NCI-H1417 (cell line): ENCODE measurements at places on chromosomes 5 and 9.

DNA sequence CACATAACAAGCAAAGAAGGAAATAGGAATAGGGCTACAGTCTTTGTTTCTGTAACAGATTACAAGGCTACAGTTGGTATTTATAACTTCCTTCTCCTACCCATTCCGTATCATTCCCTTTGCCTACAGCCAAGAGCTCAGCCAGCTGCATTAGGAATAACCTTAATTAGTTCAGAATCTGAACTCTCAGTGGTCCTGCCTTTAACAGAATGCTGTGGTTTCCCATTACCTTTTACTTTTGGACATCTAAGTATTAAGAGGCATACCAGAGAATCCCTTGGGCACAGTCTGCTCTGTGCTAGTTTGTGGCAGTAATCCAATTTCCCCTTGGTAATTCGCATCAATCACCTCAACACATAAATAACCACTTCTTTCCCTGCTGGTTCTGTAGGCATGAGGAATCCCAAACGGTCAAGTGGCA, 44.2 kb downstream of the PKD2L2 start:
- DNase-seq: no peak

DNA sequence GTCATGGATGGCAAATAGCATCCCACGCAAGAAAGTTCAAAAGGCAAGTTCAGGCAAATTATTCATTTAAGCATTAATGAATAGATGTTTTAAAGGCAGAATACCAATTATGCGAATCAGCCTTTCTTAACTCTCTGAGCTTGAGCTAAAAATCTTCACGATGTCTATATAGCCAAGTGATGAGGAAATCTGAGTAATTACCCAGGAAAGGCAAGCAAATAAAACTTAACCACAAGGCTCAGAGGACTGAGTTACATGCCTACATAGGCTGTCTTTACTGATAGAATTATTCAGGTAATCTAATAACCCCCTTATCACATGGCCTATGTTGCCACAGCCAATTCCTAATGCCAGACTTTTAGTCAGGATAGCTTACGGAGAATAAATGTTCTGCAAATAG, 120.8 kb upstream of the MTAP start:
- DNase-seq: no peak

DNA sequence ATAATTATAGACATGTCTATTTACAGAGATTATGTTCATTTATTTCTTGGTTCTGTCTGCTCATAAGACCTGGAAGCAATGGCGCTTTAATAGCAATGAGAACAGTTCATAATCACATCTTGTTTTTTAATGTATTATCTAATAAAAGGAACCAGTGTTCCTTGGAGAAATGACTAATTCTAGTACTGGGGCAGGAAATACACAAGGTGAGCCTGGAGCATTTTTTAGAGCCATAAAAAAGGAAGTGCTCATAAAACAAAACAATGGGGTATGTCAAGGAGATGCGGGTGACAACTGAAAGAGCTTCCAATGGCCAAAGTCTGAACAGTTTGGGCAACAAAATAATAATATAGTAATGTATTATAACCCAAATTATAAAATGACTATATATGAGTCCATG, 531.9 kb upstream of the CHD1 start:
- DNase-seq: no peak

DNA sequence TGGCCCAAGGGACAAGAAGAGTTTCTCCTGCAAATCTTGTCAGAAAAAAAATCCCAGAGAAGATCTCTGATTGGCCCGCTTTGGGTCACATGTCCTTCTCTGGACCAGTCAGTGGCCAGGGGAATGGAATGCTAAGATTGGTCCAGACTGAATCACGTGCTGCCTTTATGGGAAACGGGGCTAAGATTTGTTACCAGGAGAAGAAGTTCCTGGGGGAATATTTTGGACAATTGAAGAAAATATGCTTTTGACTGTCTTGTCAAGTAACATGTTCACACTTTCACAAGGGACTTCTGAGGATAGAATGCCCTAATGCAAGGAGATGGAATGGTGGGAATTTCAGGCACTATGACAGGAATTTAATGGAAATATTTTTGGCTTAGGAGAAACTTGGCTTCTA, 74.1 kb upstream of the SH3PXD2B start:
- DNase-seq: no peak

DNA sequence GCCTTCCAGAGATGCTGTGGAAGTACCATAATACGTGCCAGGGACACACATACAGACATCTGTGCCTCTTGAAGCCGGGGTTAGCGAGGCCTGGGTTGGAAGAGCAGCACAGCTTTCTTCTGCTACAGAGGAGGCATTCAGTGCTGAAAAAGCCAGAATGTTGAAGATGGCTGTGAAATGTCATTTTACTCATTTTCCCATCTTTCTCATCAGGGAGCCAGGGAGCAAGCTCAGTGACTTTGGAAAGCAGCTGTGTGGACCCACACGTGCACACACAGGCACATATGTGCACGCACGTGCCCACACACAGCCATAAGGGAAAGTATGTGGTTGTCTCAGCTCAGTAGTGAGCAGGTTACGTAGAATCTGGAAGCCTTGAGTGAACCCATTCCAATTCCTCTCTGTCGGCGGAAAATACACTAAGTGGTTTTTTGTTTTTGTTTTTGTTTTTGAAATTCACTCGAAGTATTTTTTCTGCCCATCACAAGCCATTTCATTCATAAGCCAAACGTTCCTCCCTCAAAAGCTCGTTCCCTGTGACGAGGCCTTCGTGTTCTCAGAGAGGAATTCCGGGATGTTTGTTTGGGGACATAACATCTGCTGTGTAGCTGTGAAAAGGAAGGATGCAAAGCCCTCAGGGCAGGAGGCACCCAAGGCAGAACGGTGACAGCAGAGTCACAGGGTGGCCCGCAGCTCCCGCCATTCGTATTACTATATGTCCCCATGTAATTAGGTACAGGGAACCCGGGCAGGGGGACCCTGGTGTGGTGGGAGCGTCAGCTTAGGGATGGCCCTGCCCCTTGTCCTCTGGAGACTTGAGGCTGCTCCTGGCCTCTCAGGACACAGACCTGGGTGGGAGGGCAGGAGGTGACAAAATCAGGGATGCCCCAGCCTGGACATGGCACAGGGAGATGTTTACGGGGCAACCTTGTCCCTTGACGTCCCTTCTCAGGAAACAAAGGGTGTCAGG, 29.0 kb upstream of the ANKRD33B start:
- DNase-seq: peak; percentile 32

GRCh38 chr5:14247054-14247386, 103.9 kb downstream of the TRIO start:
- no peak for DNase-seq

GRCh38 chr5:160242145-160242544, 12.8 kb downstream of the FABP6 start:
- no peak for DNase-seq

- peak; percentile 15 for DNase-seq
Observed at GRCh38 chr5:74608736-74609601, 31.6 kb downstream of the ENC1 start.

GRCh38 chr9:21542787-21543186, 60.7 kb upstream of the IFNE start:
- DNase-seq: no peak

- no peak for DNase-seq
Observed at GRCh38 chr9:113542006-113542405, 78.5 kb downstream of the RGS3 start.

- no peak for DNase-seq
Observed at GRCh38 chr9:76827296-76828080, 63.2 kb downstream of the PCA3 start.

GRCh38 chr9:714675-715074, 126.8 kb upstream of the DMRT1 start:
- DNase-seq: no peak

DNA sequence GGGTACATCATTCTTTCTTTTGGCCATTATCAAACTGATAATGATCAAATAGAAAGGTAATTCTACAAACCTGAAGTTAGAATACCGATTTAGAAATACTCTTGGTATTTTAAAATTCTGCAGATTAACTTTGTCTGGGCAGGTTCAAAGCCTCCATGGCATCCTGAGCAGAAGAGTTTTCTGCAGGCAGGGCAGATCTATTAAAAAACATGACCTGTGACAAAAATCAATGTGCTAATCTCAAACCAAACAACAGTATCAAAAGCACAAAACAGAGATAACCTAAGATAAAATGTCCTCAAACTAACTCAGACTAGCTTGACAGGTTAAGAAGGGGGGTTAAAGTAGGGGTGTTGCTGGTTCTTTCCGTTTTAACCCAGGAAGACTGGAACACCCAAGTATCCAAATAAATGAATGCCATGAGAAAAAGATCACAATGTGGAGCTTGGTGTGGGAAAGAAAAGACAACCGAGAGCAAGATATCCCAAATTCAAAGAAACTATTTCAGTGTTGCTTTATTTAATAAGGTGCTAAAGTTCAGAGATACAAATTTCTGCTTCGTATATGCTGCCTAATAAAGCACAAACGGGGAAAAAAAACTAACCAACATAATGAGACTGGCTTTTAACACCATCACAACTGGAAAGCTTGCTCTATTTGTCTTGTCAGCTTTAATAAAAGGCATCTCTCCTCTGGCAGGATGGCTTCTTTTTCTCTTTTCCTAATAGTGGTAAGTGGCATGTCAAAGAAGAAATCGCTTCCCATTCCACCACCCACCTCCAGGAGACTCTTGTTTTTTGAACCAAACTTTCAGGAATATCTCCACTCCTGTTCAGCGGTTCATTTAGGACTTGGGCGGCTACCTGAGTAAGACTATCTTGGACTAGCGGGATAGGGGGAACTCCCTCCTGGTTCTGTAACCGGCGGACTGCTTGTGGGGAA, 2.3 kb downstream of the EFNA5 start:
- no peak for DNase-seq
